ENCODE measurements at places on chromosomes 13 and 19. TPM values are rescaled to one million over a fixed set of nuclear protein-coding genes. Genes with fewer than 3 reads are reported as not detected.

DNA sequence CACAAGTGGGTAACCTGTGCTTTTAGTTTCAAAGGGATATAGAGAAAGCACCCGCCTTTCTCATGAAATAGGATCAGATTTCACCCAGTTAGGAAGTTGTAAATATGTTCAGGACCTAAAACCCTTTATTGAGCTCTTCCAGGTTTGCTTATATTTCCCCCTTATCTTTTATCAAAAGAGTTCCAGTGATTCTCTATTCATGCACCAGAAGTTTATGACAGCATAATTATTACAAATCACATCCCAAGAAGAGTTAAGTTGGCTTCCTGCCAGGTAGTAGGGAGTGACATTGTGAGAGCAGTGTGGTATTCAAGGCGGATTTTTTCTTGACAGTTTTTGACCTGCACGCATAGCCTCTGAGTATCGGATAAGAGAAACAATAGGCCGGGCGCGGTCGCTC, 190.3 kb downstream of the STK24 start:
- no peak for ATAC-seq

GRCh38 chr19:20612711-20613316, 47.2 kb upstream of the ZNF737 start:
- ATAC-seq: no peak

Gene FBL
- 78.7 TPM for total RNA-seq

Gene GAPDHS
- total RNA-seq: not detected

DNA sequence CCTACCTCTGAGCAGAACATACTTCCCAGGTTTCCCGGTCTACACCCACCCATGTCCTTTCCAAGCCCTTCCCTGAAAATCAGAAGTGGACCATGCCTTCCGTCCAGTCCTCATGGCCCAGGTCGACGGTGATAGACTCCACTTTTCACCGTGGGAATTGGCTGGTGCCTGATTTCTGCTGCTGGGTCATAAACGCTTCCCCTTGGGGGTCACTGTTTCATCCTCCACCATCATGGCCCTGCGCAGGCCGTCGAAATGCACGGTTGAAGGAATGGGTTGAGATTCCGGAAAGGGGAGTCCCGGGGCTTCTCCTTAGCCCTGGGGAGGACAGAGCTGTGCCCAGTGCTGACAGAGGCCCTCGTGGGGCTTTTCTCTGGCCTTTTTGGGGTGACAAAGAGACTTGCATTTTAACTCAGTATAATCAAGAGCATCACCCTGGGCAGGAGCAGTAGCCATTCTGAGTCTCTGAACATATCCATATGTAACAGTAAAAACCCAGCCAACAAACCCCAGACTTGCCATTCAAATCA, 75.5 kb downstream of the SOX1 start:
- ATAC-seq: no peak

DNA sequence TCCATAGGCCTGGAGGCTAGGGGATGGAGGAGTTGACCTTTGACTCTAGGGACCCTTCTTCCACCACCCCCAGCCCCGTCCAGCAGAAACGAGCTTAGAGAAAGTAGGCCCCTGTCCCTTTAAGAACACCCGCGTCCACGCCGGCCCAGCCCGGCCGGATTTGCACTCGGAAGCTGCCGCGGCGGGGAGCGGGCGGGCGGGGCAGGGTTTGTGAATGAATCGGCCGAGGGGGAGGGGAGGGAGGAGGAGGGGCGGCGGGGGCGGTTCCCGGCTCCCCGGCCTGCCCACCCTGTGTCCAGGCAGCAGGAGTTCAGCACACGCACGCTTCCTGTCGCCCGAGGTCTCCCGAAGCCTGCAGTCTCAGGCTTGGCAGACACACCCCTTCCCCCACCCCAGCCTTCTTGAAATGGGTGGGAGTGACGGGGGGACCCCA, 1.5 kb downstream of the UNC13A start:
- peak; percentile 56 for ATAC-seq

Gene TMEM190
- not detected for total RNA-seq

DNA sequence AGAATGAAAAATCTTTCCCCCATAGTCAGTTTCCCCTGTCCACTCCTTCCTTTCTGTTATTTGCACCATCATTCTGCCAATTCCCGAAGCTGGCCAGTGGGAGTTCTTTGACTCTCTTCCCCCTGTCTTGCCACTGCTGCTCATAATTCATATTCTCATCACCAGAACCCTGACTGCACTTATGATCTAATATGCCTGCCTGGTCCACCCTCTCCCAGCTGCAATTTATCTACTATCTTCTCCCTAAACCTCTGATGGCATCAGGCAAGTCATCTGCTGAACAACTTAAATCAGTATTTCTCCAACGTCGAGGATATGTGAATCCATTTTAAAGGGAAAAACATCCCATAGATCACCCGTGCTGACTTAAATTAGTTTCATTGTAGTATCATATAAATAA, 458.0 kb upstream of the GPC6 start:
- ATAC-seq: peak; percentile 95

- no peak for ATAC-seq
Observed at GRCh38 chr19:8194528-8195267, 14.5 kb upstream of the CERS4 start.

- no peak for ATAC-seq
Observed at GRCh38 chr13:36344886-36345437, 1.2 kb downstream of the SPART start.

Gene VSTM1
- total RNA-seq: not detected

- no peak for ATAC-seq
Observed at GRCh38 chr19:613732-614567, 19.4 kb downstream of the POLRMT start.

GRCh38 chr13:76425935-76426334, 460.3 kb downstream of the KCTD12 start:
- peak; percentile 94 for ATAC-seq

- ATAC-seq: no peak
Observed at GRCh38 chr13:48334534-48335127, 31.1 kb downstream of the RB1 start.

DNA sequence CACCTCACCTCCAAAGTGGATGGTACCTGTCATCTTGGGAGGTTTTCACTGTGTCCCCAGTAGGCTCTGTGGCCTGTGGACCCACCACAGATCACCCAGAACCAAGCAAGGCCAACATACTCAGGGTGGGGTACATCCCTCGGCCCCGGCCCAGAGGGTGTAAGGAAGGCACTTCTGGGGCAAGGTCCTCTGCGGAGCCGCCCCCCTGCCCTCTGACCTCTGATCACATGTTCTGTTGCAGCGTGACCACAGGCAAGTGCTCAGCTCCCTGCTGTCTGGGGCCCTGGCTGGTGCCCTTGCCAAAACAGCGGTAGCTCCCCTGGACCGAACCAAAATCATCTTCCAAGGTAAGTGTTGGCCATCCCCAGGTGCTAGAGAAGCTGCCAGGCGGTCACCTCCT, 36.7 kb downstream of the TMEM161A start:
- ATAC-seq: no peak

GRCh38 chr13:51746802-51747201, 57.2 kb downstream of the DHRS12 start:
- no peak for ATAC-seq

DNA sequence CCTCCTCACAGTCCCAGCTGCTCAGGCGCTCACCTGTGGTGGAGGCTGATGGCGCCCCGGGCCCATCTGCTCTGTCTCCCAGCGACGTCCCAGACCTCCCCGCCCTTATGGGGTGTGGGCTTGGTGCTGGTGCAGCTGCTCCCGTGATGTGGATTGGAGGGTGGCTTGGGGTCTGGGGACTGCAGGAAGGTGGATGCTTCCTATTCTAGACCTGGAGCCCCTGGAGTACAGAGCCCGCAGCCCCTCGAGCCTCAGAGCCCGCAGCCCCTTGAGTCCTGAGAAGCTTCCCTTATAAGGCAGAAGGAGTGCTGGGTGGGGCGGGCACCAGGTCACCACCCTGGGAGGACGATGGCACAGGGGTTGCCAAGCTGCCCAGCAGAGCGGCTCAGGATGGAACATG, 31.6 kb downstream of the DOT1L start:
- ATAC-seq: no peak
